ENCODE measurements at places on chromosomes 12 and 14. TPM values are rescaled to one million over a fixed set of nuclear protein-coding genes. Genes with fewer than 3 reads are reported as not detected.

GRCh38 chr12:92331383-92331782 is 185.7 kb upstream of the BTG1 start:
- DNase-seq = no peak
- no peaks in the 10 kb centered on the region for H3K27me3 ChIP-seq
- H3K4me1 ChIP-seq = no peaks in the 10 kb centered on the region
- H3K36me3 ChIP-seq = no peaks in the 10 kb centered on the region
- H3K27ac ChIP-seq = no peak overlapping the region

DNA sequence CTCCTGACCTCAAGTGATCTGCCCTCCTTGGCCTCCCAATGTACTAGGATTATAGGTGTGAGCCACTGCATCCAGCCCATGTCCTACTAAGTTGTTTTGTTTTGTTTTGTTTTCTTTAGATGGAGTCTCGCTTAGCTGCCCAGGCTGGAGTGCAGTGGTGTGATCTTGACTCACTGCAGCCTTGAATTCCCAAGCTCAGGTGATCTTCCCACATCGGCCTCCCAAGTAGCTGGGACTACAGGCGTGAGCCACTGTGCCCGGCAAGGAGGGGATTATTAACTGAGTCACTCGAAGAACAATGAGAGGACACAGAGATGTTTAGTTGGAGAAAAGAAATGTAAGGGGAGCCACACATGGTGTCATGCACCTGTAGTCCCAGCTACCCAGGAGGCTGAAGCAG is 18.0 kb upstream of the ERBB3 start:
- no peak for DNase-seq
- no peak overlapping the region for H3K4me3 ChIP-seq

CCDC196 gene
- not detected for total RNA-seq

DNA sequence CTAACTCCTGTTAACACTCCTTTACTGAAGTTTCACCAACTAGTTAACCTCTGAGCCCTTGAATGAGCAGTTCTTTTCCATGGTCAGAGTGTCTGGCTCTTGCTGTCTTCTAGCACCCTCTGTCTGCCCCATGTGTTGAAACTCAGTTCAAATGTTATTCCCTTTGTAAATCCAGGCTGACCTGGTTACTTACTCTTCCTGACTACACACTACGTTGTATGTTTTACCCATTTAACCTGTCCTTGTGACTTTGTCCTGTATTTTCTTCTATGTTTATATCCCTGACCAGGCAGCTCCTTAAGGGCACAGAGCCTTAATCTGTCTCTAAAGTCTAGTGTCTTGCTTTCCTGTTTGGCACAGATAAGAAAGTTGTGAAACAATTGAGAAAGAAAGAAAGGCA is 389.0 kb upstream of the RPL10L start:
- no peak overlapping the region for H3K27ac ChIP-seq
- no peak for DNase-seq
- no peaks in the 10 kb centered on the region for H3K4me1 ChIP-seq
- H3K36me3 ChIP-seq = no peaks in the 10 kb centered on the region
- H3K4me3 ChIP-seq = no peak overlapping the region

CMTM5 gene
- 16.7 TPM for total RNA-seq

DNA sequence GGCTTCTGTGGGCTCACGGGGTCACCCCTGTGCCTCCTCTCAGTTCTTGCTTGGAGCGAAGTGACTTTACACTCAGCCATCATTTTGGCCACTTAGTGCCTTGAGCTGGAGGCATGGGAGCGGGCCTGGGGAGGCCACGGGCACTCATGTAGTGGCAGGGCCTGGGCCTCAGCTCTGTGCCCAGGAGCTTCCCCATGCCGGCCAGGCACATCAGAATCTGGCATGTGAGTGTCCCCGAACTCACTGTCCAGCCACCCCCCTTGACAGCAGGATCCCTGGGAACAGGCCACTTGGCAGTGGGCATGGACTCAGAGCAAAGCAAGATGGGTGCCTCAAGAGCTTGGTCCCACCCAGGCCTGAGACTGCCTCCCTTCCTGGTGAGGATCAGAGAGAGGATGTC is 29.5 kb downstream of the DDX51 start:
- H3K36me3 ChIP-seq = peaks cover 92% of the 10 kb centered on the region
- H3K27me3 ChIP-seq = no peaks in the 10 kb centered on the region
- H3K4me1 ChIP-seq = no peaks in the 10 kb centered on the region

DNA sequence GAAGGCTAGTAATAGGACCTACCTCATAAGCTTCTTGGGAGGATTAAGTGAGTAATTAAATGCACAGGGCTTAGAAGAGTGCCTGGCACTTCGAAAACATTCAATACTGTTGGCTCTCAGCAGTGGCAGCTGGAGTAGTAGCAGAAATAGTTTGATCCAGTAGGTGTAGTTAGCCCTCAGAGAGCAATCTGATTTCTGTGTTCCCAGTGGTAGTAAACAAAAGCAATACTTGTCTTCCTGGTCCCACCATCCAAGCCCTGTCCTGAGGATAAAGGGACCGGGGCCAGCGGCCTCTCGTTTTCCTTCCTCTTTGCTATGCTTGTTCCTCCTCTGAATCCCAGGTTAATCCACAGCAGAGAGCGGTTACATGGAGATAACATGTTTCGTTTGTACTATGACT is 131.6 kb downstream of the SAMD4A start:
- no peak for DNase-seq
- H3K36me3 ChIP-seq = no peaks in the 10 kb centered on the region
- no peaks in the 10 kb centered on the region for H3K27me3 ChIP-seq
- no peak overlapping the region for H3K27ac ChIP-seq
- no peak overlapping the region for H3K4me3 ChIP-seq
- peaks cover 9% of the 10 kb centered on the region for H3K4me1 ChIP-seq

DNA sequence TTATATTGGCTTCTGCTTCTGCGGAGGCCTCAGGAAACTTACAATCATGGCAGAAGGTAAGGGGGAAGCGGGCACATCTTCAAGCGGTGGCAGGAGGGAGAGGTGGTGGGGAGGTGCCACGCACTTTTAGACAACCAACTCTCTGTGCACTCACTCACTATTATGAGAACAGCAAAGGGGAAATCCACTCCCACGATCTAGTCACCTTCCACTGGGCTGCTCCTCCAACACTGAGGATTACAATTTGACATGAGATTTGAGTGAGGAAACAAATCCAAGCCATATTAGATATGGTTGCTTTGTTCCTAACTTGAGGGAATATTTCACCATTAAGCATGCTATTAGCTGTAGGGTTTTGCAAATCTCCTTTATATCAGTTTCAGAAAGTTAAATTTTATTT is 80.3 kb downstream of the UNC79 start:
- no peaks in the 10 kb centered on the region for H3K4me1 ChIP-seq
- no peaks in the 10 kb centered on the region for H3K36me3 ChIP-seq
- no peak overlapping the region for H3K27ac ChIP-seq
- DNase-seq = no peak
- H3K4me3 ChIP-seq = no peak overlapping the region

KRT2 gene
- not detected for total RNA-seq

CLEC4D gene
- not detected for total RNA-seq

- DNase-seq = no peak
- peaks cover 6% of the 10 kb centered on the region for H3K4me1 ChIP-seq
- H3K27ac ChIP-seq = no peak overlapping the region
- H3K4me3 ChIP-seq = no peak overlapping the region
- H3K27me3 ChIP-seq = no peaks in the 10 kb centered on the region
Measured at GRCh38 chr12:45939759-45940158, 50.6 kb downstream of the SCAF11 start.

- no peak overlapping the region for H3K4me3 ChIP-seq
- no peak overlapping the region for H3K27ac ChIP-seq
- no peaks in the 10 kb centered on the region for H3K4me1 ChIP-seq
- no peaks in the 10 kb centered on the region for H3K36me3 ChIP-seq
- H3K27me3 ChIP-seq = no peaks in the 10 kb centered on the region
Measured at GRCh38 chr12:32777159-32777558, 21.5 kb upstream of the YARS2 start.

DNA sequence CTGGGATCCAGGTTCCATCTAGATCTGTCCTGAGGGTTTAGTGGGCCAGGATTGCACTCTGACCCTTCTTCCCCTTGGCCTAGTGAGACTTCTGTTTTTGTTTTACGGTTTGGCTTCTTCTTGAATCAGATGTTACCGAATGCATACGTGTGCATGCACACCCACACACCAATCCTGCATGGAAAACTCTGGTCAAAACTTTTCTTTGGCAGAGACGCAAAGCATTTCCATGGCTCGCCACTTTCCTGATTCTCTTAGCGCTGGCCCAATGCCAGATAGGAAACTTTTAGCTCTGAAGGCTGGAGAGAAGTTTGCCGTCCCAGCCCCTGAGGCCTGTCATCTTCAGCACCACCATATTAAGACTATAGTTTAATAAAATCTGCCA is 67.4 kb upstream of the ACTN1 start:
- H3K27ac ChIP-seq = peak overlapping the region; percentile 75
- H3K4me1 ChIP-seq = peaks cover 53% of the 10 kb centered on the region
- no peak for DNase-seq
- no peaks in the 10 kb centered on the region for H3K27me3 ChIP-seq

GRCh38 chr14:51448831-51449670 is 202.7 kb upstream of the FRMD6 start:
- H3K27ac ChIP-seq = no peak overlapping the region
- H3K27me3 ChIP-seq = no peaks in the 10 kb centered on the region

DNA sequence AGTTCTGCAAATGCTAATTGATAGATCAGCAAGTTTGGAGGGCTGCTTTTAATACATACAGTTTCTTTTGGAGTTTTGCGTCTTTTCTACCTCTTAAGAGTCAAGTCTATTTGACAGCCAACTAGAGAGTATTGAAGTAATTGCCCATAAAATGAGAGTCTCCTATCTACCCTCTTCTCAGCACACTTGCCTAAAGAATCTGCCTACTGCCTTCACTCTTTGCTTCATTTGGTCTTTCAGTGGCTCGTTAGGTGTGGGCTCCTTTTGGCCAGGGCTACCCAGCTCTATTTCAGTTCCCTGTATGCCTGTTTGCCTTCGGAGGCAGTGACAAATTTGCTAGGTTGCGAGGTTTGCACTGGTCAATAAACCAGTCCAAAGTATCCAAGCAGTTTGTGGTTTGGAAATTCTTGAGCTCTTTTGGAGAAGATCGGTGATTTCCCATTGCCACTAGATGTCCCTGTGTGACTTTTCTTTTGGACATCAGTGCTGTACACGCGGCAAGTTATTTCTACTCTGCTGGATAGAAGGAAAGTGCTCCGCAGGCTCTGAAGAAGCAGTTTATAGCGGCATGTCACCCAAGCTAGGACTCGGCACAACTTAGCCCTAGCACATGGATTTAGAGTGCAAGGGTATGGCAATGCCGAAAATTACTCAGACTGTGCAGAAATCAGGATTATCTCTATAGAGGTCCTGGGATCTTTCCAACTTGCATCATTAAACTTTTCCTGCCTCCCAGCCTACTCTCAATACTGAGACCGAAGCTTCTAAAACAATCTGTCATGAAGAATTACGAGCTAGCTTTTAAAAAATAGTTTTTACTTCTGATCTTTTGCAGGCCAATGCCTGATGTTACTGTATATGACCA is 38.6 kb downstream of the MGST1 start:
- no peaks in the 10 kb centered on the region for H3K36me3 ChIP-seq
- H3K4me3 ChIP-seq = no peak overlapping the region
- no peaks in the 10 kb centered on the region for H3K4me1 ChIP-seq
- H3K27me3 ChIP-seq = no peaks in the 10 kb centered on the region
- no peak overlapping the region for H3K27ac ChIP-seq

FANCM gene
- 12.9 TPM for total RNA-seq

- H3K36me3 ChIP-seq = peaks cover 100% of the 10 kb centered on the region
- no peak overlapping the region for H3K4me3 ChIP-seq
- DNase-seq = no peak
- H3K27ac ChIP-seq = no peak overlapping the region
Measured at GRCh38 chr12:56212361-56212760, 9.4 kb downstream of the RNF41 start.

- H3K36me3 ChIP-seq = peaks cover under 1% of the 10 kb centered on the region
- DNase-seq = no peak
- no peak overlapping the region for H3K27ac ChIP-seq
- H3K27me3 ChIP-seq = no peaks in the 10 kb centered on the region
- H3K4me1 ChIP-seq = no peaks in the 10 kb centered on the region
- H3K4me3 ChIP-seq = no peak overlapping the region
Measured at GRCh38 chr12:106867651-106868050, 88.1 kb upstream of the TMEM263 start.

GRCh38 chr12:121022713-121023112 is 6.4 kb upstream of the C12orf43 start:
- H3K36me3 ChIP-seq = no peaks in the 10 kb centered on the region
- no peaks in the 10 kb centered on the region for H3K4me1 ChIP-seq
- H3K27ac ChIP-seq = no peak overlapping the region
- no peak for DNase-seq

- H3K27me3 ChIP-seq = no peaks in the 10 kb centered on the region
- H3K4me1 ChIP-seq = peaks cover 16% of the 10 kb centered on the region
- peak; percentile 78 for DNase-seq
- peak within 1 kb of the TSS; percentile 95 for H3K27ac ChIP-seq
- H3K4me3 ChIP-seq = peak within 1 kb of the TSS; percentile 40
Measured at GRCh38 chr12:66188584-66189485, at the start of gene IRAK3. Gene IRAK3 (plus strand): TSS chr12:66189214. CDS start chr12:66189300, 86 bp downstream.

GDF3 gene
- not detected for total RNA-seq

DNA sequence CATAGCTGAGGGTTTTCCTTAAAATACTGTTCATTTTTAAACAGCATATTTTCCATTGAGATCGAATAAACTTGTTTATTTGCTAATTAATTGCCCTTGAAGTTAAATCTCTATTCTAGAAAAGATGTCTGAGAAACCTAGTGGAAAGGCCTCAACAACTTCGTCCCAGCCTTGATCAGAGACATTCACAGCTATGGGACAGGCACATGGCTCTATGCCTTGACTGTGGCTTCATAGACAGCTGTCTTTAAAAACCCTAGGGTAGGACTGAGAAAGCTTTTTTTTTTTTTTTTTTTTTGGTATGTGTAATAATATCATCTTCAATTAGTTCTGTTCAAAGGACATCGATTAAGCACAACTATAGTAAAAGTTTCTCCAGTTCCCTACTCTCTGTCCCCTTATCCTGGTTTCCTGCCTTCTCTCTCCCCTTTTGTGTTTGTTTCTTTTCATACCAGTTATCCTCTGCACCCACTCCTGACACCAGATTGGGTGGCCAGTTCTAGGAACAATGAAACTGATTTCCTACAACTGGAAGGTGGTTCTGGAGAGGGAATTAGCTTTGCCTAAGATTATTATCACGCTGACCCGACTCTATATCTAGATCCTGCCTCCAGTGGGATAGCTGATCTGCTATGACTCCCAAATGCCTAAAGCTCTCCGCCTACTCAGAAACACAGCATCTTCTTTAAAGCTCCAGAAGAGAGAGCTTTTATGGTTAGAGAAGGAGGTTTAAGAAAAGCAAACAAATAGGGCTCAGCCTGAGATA is 20.3 kb downstream of the SOCS2 start:
- H3K36me3 ChIP-seq = no peaks in the 10 kb centered on the region
- no peaks in the 10 kb centered on the region for H3K4me1 ChIP-seq
- H3K4me3 ChIP-seq = no peak overlapping the region
- peak overlapping the region; percentile 29 for H3K27ac ChIP-seq
- no peak for DNase-seq
- H3K27me3 ChIP-seq = no peaks in the 10 kb centered on the region

- no peaks in the 10 kb centered on the region for H3K4me1 ChIP-seq
- no peak overlapping the region for H3K4me3 ChIP-seq
- no peaks in the 10 kb centered on the region for H3K27me3 ChIP-seq
- no peaks in the 10 kb centered on the region for H3K36me3 ChIP-seq
- H3K27ac ChIP-seq = no peak overlapping the region
Measured at GRCh38 chr14:53570411-53571387, 385.9 kb downstream of the BMP4 start.

GRCh38 chr12:57156701-57157403 is 9.4 kb upstream of the LRP1-AS start:
- no peak for DNase-seq
- peaks cover 48% of the 10 kb centered on the region for H3K4me1 ChIP-seq
- peak overlapping the region; percentile 76 for H3K27ac ChIP-seq
- H3K4me3 ChIP-seq = no peak overlapping the region
- H3K27me3 ChIP-seq = no peaks in the 10 kb centered on the region

- H3K36me3 ChIP-seq = no peaks in the 10 kb centered on the region
- H3K4me1 ChIP-seq = no peaks in the 10 kb centered on the region
- H3K27ac ChIP-seq = no peak overlapping the region
- H3K27me3 ChIP-seq = no peaks in the 10 kb centered on the region
- DNase-seq = no peak
- H3K4me3 ChIP-seq = no peak overlapping the region
Measured at GRCh38 chr14:97350894-97351731, 553.9 kb downstream of the VRK1 start.

Measured in tibial nerve (tissue), 4 donors.